ENCODE measurements at places on chromosomes 3 and 15.
A peak's percentile ranks its signal among the peaks of the same experiment; 100 is the strongest.

DNA sequence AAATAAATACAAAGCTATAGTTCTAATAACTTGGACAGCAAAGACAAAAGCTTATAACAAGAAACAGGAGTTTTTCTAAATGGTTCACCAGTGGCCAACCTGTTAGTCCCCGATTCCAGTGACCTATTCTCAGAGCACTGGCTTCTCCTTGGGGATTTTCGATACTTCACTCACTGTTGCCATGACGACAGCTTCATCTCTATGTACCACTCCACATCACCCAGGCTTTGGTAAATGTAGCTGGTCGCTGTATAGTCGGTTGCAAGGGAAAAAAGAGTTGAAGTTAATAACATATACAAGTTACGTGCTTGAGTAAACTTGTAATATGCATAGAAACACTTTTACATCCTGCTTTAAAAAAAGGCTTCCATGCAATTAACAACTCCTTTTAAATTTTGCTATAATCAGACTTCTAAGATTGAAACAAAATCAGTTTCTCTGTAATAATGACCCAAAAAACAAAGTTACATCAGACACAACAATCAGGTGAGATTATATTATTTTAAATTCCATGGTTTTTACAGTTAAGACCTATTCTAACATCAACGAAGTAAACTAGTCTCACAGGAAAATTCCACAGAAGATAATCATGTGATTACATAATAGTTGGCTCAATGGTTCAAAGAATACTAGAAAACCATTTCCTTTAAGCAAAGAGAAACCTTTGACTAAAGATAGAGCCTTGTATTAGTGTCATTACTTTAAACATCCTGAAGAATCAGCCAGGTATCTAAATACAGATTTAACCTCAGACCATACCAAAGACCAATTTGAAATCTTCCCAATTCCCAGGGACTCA, 2.9 kb downstream of the CCNL1 start:
- no peak for DNase-seq

- no peak for DNase-seq
Measured at GRCh38 chr3:191352014-191352413, 21.7 kb upstream of the UTS2B start.

DNA sequence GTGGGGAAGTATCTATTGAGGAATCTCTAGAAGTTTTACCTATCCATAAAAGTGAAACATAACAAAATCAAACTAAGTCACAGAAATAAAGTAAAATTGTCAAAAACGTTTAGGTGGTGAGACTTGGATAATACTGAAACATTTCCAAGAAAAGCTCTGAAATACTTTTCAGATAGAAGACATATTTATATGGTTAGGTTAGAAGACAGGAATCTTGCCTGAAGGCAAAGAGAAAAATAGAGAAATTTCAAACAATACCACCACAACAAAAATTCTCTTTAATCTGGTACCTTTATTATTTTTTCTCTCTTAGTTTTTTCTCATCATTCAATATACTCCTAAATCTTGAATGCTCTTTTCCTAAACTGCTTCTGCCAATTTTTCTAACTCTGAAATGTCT, 222.7 kb upstream of the PLSCR5 start:
- DNase-seq, result no peak

DNA sequence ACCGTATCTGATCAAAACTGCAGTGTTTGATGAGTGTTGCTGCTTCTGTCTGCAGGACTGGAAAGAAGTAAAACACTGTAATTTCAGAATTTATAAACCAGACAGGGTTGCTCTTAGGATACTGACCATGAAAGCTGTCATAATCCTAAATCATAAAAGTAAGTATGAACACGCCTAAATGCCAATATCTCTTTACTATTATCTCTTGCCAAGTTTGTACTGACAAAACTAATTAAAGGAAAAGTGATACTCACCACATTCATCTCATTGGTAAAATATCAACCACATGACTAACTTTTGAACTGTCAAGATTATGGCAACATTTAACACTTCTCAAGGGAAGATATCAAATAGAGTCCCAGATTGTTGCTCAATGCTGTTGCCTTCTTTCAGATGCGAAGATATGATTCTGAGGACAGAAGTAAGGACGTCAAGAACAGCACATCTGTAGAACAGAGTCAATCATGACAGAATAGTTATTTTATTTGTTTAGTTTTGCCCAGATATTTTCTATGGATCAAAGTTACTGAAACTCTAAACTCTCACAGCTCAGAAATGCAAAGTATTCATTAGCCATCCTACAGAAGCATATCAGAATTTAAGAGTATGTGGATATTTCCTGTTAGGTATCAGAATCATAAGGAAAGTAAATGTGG, 61.4 kb upstream of the COL8A1 start:
- no peak for DNase-seq

DNA sequence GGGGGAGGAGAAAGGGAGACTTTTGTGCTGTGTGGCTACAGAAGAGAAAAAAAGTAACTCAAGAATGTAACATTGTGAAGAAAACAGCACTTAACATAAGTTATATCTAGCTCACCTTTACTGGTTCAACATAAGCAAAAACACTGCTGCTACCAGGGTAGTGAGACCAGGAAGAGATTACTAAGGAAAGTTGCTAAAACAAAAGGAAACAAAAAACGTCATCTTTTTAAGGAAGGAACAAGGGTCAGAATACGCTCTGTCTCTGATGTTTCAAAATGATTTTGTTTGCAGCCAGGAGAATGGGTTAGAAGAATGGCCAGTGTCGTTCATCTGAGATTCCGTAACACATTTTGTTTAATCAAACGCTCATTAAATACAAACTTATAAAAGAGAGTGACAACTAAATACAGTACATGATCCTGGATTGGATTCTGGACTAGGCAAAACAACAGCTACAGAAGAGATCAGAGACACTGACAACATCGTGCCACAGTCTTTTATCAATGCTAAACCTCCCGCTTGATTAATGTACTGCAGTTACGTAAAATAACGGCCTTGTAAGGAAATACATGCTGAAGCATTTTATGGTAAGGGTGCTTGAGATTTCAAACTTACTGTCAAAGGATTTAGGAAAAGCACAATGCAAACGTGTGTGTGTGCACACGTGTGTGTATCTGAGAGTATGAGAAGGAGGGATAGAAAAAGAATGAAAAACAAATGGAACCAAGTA, 67.7 kb downstream of the FOXP1 start:
- no peak for DNase-seq

DNA sequence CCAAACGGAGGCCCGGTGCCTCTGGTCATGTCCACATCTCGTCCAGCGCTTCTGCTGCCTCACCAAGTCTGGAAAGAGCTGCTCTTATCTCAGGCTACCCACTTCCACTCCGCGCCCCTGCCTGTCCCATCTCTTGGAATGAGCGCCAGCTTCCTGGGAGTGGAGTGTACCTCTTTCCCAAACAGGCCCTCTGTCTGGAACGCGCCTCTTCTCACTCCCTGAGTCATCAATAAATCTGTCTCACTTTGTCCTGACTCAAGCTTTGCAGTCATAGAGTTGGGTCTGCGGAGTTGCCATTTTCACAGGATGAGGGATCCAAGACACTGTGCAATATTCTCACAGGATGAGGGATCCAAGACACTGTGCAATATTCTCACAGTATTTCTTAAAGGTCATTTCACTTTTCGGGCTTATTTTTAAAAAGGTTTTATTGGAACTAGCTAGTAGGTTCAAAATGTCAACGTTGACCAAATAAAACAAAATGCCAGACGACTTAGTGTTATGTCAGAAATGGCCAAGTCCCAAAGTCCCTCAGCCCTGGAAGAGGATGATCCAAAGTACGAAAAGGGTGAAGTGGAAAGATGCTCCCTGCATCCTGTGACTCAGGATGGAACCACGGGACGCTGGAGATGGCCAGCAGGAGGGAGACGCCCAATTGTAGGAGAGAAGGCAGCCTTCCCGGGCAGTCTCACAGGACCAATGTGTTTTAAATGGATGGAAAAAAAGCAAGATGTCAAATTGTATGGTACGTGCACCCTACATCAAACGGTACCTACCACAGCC, 81.1 kb downstream of the CHSY1 start:
- no peak for DNase-seq

DNA sequence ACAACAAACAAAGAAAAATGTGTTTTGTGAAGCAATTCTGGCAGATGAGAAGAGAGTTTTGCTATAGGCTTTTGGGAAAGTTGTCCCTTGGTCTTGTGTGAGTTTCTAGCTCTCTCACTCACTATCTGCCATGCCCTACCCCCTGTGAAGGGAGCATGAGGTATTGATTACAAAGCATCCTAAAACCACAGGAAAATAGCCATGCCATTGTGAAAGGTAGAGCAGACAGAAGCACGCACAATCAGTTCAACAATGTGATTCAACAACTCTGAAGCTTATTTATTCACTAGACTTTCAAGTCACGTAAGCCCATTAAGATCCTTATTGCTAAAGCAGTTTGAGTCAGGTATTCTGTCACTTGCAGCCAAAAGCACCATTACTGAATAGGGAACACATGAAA, 6.5 kb upstream of the AQR start:
- DNase-seq, result no peak

GRCh38 chr3:171497468-171497867, 37.3 kb upstream of the TNIK start:
- no peak for DNase-seq

DNA sequence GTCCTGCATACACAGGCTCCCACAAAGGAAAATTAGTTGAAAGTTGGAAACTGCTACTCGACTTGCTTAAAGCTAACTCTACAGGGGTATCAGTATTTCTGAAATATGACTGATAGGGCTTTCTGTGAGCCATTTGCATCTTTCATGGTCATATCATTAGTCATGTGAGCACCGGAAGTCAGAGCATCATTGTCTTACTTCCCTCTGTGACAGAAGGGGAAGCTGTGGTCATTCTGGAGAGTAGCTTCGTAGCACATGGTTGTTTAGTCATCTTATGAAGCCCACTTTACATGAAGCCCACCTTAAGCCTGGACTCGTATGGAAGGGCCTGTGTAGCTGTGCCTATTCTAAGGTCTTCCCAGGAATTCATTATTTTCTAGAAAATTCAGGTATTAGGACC, 69.0 kb downstream of the COL6A5 start:
- no peak for DNase-seq

- no peak for DNase-seq
Measured at GRCh38 chr15:31098953-31099740, 2.4 kb downstream of the TRPM1 start.

DNA sequence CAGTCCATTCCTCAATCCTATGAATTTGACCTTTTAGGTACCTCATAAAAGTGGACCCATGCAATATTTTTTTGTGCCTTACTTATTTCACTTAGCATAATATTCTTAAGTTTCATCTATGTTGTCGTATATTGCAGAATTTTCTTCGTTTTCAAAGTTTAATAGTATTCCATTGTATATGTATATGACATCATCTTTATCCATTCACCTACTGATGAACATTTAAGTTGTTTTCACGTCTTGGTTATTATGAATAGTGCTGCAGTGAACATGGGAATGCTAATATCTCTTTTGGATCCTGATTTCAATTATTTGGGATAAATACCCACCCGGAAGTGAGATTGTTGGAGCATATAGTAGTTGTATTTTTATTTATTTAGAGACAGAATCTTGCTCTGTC, 65.1 kb downstream of the AP4E1 start:
- no peak for DNase-seq

- DNase-seq, result no peak
Measured at GRCh38 chr15:38059665-38060064, 125.2 kb downstream of the TMCO5A start.

DNA sequence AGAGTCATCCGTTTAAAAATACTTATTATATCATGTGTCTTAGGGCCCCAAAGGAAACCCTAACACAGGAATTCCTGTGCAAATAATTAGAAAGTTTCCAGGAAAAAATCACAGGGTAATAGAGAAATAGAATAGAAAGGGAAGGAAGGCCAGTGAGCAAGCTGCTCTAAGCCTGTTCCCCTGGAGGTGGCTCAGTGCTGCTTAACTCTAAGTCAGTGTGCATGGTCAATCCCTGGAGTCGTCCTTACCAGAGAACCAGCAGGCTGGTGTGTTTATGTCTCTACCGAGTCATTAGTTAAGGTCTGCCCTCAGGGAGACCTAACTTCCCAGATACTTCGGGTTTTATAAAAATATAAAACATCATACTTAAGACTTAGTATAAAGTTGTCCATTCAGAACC, 21.0 kb upstream of the MCF2L2 start:
- DNase-seq, result no peak

GRCh38 chr3:126549861-126550487, 8.8 kb downstream of the C3orf22 start:
- DNase-seq, result peak; percentile 21

DNA sequence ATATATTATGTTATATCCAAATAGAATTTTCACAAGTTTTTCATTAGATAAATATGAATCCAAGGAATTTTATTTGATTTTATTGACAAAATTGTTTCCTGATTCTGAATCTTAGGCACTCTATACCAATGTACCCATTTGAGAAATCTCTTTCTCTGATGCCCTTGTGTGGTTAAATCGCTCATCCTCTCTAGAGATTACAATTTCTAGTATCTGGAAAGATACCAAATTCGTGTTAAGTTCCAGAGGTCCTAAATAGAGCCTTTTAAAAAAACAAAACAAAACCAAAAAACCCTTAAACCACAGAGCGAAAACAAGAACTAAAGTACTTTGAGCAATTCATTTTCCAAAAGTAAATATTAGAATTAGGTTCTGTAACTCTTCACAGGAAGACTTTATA, 20.0 kb downstream of the SATB1 start:
- no peak for DNase-seq

GRCh38 chr15:73983211-73983727, 8.8 kb downstream of the STOML1 start:
- peak; percentile 21 for DNase-seq

GRCh38 chr15:71638876-71639275, 171.5 kb upstream of the NR2E3 start:
- DNase-seq, result no peak

DNA sequence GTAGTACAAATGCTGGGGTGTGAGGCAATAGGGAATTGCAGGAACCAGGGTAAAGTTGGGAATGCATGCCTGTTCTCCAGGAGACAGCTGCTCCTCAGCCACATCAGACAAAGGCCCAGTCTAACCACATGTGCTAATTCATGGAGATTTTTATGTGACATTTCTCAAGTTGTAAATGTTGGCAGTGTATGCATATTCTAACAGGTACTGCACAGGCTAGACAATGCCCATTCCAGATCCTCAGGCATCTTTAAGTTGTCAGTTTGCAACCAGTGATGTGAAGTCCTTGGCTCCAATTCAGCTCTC, 84.9 kb downstream of the EEFSEC start:
- no peak for DNase-seq

DNA sequence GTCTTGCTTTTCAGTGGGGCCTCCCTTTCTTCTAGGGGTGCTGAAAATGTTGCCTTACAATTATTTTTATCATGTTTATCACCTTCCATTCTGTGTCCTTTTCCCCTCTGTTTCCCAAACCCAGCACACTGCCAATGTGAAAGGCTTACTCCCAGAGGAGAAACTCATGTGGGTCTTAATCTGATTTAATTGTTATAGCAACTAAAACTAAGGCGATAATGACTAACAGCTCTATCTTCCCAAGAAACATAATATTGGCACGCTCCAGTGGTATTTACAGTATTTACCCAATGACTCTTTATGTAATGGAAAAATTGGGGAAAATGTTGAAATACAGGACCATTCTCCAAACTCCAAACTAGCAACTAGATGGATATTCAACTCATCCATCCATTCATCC, 58.4 kb downstream of the MESD start:
- DNase-seq, result peak; percentile 65

Measured in D341Med (cell line).